ENCODE measurements at places on chromosomes 2 and 18.

DNA sequence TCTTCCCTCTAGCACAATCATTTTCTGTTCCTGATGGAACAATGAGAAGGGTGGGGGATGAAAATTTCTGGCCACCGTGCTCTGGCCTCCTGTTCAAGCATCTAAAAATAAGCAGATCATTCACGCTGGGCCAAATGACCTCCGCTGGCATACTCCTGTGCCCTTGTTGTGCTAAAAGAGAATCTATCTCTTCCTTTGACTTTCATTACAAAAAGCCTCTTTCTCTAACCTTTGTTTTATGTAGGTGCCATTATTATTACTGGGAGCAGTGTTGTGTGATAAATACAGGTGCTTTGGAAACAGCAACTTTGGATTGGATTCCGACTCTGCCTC is 44.6 kb upstream of the B3GNT2 start:
- DNase-seq: no peak

DNA sequence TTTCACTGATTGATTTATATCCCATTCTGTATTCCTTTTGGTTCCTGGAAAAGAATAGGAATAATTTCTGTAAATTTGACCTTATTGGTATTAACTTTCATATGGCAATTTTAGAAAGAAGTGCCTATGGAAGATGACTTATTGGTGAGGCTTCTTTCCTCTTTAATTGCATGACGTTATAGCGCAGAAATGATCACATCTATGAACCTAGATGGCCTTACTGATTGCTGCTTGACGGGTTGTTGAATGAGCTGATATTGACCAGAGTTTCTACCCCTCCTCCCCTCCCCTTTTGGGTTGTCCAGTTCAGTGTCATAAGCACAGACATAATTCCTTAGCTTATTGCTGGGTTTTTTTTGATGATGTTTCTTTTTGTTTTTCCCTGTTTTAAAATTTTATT is 14.6 kb downstream of the ACSL3 start:
- no peak for DNase-seq

DNA sequence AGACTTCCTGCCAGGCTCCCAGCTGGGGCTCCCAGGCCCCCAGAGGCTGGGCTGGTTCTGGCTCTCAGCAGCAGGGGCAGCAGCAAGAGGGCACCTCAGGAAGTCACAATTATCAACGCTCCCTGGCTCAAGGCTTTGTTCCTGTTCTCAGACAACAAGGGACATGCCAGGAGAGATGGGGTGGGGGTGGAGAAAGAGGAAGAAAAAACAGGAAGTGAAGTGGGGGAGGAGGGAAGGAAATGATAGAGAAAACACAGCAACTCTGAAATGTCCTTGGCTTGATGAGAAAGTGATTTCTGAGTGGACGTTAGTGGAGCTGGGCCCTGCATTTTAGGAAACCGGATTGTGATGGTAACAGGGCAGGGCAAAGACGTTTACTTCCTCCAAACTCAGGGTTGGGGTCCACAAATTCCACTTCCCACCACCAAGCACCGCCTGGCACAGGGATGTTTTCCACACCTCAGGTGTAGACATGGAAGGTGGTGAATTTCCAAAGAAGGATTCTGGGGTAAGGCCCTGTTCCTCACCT is 40.4 kb downstream of the CYRIA start:
- no peak for DNase-seq

GRCh38 chr2:42736598-42737322 is 27.2 kb downstream of the OXER1 start:
- no peak for DNase-seq
